ENCODE measurements at places on chromosomes 1 and 21.

- no peak for DNase-seq
Observed at GRCh38 chr1:239939602-239940001, 152.1 kb upstream of the FMN2 start.

DNA sequence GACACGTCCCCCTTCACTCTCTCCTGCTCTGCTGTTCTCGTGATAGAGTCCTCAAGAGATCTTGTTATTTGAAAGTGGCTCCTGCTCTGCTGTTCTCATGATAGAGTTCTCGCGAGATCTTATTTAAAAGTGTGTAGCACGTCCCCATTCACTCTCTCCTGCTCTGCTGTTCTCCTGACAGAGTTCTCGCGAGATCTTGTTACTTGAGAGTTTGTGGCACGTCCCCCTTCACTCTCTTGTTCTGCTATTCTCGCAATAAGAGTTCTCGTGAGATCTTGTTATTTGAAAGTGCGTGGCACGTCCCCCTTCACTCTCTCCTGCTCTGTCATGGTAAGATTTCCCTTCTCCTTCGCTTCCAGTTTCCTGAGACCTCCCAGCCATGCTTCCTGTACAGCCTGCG lies 47.9 kb downstream of the SMYD3 start:
- DNase-seq: no peak

DNA sequence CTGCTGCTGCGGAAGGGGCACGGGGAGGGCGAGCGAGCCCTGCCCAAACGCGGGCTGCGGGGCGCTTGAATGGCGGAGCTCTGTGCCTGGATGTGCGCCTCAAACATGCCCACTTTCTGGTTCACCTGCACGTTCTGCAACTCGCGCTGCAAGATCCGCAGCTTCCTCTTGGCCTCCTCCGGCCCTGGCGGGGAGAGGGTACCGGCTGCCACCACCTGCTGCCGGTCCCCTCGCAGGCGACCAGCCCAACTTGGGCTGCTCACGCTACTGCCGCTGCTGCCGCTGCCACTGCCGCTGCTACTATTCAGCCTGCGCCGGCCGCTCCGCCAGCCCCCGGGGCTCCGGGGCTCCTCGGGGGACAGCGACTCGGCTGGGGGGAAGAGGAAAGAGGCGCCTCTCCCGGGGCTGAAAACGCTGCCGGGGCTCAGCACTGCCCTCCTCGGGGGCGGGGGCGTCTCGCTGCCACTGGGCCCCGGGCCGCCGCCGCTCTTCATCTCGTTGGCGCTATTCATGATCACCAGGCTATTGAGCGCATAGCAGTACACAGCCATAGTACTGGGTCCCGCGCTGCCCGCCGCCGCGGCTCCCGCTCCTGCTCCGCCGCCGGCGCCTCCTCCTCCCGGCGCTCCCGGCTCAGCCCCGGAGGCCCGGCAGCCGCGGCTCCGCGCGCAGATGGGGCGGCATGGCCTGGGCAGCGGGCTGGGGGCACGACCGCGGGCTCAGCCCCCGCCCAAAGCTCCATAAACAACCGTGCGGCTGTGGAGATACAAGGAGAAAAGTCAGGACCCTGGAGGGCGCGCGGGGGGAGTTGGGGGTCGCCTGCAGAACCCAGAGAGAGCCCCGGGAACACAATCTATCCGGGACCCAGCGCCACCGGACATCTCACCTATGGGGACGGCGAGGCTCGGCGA lies 1.9 kb downstream of the ITPKB start:
- no peak for DNase-seq

- DNase-seq: no peak
Observed at GRCh38 chr1:78958711-78959110, 47.8 kb downstream of the ADGRL4 start.

- no peak for DNase-seq
Observed at GRCh38 chr1:168470901-168471431, 72.8 kb downstream of the XCL2 start.

GRCh38 chr1:231612393-231613089 lies 14.0 kb upstream of the DISC1 start:
- DNase-seq: peak; percentile 31

DNA sequence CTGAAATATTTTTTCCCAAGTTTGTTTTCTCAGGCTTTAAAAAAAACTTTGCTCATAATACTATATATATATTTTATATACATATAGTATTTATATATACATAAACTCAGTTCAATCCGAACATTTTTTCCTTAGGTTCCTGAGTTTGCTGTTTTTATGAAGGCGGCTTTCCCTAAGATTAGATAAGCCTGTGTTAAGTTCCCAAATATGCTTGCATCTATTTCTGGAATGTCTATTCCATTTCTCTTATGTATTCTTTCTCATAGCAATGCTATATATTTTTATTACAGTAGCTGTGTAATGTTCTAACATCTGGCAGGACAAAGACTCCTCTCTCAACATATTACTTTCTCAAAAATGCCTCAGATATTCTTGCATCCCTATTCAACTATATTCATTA lies 45.9 kb downstream of the ADSS2 start:
- no peak for DNase-seq

DNA sequence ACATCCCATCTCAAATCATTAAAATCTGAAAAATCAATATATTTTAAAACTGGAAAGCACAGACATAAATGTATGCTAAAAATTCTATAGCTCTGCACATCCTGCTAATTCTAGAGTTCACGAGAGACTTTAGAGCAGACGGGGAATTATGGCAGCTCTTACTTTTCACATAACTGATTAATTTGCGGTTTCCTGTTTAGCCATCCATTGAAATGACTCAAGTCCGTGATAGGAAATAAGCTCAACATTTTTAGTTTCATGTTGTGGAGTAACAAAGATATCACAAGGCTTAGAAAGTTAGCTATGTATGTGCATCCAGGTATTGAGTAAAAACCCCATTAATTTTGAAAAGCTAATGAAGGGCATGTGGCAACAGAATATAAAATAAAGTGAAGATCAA lies 123.2 kb downstream of the SMYD2 start:
- DNase-seq: no peak

- no peak for DNase-seq
Observed at GRCh38 chr1:207904391-207904790, 6.5 kb downstream of the CD34 start.

DNA sequence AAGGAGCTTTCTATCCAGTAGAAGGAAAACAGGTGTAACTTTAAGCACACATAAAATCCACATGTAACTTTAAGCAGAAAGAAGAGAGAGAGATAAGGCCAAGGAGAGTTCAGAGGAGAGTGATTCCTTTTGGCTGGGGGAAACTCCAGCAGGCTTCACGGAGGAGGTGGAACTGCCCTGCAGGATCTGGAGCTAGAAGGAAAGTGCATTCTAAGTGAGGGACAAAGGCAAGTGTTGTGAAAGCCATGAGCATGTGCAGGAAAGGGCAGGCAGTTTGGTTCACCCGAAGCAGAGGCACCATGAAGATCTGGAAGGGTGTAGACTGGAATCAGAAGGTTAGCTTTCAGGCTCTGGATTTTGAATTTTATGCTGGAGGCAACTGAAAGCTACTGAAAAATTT lies 46.3 kb downstream of the GADD45A start:
- DNase-seq: no peak

DNA sequence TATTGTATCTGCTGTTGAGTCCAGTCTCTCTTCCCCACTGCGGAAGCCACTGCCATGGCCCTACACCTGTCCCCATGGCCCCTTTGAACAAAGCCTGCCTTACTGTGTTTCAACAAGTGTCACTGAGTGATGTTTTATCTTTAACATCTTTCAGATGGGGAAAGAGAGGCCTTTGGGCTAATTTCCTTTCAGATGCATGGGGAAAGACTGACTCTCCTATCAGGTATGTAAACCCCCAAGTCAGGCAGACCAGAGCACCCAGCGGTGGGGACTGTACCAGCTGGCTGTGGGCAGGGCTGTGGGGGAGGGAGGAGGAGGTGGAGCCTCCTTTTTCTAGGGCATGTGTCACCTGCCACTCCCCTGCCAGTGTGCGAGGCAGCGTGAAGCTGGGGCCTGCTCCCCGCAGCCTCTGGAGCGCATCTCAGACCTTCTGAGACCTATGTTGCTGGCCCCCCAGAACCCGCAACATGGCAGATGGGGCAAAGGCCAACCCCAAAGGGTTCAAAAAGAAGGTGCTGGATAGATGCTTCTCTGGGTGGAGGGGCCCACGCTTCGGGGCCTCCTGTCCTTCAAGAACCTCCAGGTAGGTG lies at the start of gene PLA2G2F:
Gene PLA2G2F (plus strand): TSS at position 363 of the 590 bp plus-strand sequence. CDS start 105 bp downstream, at position 468.
- no peak for DNase-seq

DNA sequence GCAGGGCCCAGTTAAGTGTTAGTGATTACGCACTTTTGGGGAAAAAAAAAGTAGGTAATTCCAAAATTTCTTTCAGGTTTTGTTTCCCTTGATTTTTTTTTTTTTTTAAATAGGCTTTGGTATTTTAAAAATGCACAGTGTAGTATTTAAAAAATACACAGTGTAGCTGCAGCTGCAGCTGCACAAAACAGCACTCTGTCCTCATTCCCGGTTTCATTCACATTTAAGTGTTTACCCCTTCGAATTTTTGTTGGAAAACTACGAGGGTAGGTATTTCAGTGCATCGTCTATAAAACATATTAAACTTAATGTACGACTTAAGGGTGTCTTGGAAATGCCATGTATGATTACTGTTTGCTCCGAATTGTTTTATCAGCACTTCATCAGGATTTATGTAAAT lies 3.4 kb downstream of the NEK7 start:
- no peak for DNase-seq

DNA sequence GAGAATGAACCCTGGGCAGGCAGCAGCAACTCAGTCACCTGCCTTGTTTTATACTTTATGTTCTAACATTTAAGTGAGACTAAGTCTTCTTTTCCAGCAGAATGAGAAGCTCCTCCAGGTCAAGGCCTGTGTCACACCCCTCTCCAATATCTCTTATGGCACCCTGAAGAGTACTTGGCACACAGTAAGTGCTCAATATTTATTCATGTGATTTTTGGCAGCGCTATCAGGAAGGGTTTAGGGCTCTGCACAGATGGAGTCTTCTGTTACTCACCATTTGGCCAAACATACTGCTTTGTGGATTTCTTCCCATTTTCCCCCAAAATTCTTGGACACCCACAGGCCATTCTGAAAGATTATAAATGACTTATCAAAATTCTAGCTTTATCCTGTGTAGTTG lies 43.8 kb upstream of the MYBPHL start:
- DNase-seq: no peak

DNA sequence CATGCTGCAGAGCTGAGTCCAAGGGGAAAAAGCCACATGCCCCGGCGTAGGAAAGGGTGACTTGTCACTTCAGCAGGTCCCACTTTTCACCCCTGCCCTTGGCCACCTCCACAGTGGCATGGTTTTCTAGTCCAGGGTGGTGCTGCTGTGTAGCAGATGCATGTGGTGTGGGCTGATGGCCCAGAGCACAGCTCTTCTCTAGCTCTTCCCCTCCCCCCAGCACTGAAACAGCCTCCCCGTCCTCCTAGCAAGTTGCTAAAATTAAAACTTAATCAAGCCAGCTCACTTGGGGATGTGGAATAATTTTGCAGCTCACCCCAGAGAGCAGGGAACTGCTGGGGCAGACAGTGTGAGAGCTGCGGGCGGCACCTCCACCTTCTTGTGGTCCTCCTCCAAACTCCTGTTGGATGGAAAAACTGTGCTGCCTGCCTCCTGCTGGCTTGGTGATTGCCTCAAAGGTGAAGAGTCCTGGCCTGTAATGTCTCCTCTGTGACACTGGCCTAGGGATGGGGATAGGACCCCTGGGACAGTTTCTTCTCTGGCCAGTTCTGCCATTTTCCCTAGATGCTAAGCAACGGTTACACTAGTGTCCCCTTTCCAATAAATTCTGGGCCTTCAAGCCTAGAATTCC lies 91.6 kb downstream of the RNF220 start:
- no peak for DNase-seq

DNA sequence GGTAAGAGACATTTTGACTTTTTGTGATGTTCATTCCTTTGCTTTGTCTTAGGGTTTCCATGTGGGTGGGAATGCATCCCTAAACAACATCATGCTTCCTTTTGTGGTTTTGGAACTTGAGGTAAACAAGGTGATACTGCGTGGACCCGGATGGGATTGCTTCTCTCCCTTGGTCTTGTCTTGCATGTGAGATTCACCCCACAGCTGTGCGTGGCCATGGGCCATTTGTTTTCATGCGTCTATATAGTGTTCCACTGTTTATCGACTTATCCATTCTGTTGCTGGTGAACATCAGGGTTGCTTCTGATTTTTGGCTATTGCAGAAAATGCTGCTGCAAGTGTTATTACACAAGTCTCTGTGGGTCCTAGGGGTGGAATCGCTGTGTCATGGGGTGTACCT lies 21.1 kb downstream of the CRYAA start:
- no peak for DNase-seq

- DNase-seq: no peak
Observed at GRCh38 chr1:60558236-60558635, 484.7 kb upstream of the C1orf87 start.

- DNase-seq: no peak
Observed at GRCh38 chr21:35244514-35244913, 195.4 kb upstream of the RUNX1 start.

GRCh38 chr1:241849345-241849695 lies 1.3 kb downstream of the EXO1 start:
- no peak for DNase-seq

GRCh38 chr1:205783904-205784303 lies 8.6 kb upstream of the RAB29 start:
- DNase-seq: no peak

DNA sequence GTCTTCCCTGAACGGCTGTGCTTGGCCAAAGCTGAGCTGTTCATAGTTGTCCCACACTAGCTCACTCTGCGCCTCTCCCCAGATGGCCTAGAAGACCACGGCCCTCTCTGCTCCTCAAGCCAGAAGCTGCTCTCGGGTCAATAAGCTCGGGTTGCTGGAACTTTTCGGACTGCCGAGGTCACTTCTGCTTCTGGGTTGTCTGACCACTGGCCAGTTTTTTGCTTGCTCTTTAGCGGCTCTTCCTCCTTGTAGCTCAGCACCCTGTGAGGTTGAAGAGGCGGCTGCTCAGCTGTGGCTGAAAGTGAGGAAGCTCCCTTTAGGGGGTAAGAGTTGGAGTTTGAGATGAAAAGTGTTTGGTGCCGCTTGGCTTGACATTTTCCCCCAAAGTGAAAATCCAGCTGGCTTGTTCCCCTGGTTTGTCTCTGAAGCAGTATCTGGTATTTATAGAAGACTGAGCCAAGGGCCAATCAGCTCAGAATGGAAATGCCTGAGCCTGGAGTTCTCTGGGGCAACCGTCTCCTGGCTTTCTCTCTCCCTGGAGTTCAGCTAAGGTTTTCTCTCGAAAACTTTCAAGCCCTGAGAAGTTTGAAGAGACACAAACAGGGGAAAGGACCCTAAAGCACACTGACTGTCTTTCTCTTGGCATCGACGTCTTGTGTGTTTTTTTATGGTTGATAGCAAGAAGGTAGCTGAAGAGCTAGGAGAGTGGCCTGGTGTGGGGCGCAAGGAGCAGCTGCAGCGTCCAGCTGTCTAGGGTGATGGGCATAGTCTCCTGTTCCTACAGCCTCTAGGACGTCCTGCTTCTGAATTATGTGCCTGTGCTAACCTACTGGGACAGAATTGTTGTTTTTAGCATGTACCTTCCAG lies 72.0 kb downstream of the SYT6 start:
- DNase-seq: no peak
